ENCODE measurements at places on chromosomes 11 and 22. TPM values are rescaled to one million over a fixed set of nuclear protein-coding genes. Genes with fewer than 3 reads are reported as not detected.
A peak's percentile ranks its signal among the peaks of the same experiment; 100 is the strongest.

GRCh38 chr11:102177974-102178631, 67.9 kb downstream of the YAP1 start:
- peak; percentile 91 for DNase-seq

DNA sequence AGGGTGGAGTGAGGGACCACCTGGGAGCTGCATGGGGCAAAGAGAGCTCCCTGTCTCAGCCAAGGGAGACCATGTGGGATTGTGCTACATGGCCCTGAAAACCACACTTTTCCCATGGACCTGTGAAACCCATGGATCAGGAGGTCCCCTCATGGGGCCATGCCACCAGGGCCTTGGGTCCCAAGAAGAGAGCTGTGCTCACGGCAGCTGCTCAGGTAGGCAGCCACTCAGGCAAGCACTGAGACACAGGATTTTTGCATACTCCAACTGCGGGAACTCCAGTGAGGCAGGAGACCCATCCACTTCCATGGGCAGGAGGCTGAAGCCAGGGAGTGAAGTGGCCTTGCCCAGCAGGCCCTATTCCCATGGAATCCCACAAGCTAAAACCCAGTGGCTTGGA, 190.0 kb downstream of the KCNA4 start:
- DNase-seq = no peak

- DNase-seq = no peak
Observed at GRCh38 chr11:5703741-5704536, 14.3 kb downstream of the TRIM22 start.

DGAT2 gene
- 0.73 TPM for total RNA-seq

GRCh38 chr11:43835104-43835503, 45.5 kb upstream of the ALKBH3 start:
- DNase-seq = no peak

DDIAS gene
- 4.0 TPM for total RNA-seq

DNA sequence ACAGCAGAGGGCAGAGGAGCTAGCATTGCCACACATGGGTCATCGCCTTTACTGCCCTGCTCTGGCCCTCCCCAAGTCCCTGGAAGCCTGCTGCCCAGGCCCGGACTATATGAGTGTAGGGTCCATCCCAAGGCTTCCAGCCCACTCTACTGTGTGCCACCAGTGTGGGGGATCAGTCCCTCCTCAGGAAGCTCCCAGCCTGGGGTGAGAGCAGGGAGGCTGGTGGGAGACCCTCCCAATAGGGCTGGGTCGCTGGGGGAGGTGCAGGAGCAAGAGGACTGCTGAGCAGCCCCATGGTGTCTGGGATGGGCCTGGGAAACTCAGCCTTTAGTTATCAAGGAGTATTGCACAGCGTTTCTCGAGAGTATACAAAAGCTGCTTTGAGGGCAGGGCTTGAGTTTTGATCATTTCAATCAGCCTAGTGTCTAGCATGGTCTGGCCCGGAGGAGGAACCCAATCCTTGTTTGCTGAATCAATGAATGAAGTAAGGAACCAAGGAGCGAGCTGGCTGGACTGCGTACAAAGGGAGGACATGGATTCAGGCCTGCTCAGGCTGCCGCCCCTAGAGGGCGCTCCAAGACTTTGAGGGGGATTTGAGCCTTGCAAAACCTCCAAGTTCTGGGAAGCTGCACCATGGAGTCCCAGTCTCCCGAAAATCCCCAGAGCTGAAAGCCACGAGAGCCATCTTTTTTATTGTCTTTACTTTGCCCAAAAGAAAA, 89.0 kb upstream of the PARVA start:
- peak; percentile 88 for DNase-seq

DNA sequence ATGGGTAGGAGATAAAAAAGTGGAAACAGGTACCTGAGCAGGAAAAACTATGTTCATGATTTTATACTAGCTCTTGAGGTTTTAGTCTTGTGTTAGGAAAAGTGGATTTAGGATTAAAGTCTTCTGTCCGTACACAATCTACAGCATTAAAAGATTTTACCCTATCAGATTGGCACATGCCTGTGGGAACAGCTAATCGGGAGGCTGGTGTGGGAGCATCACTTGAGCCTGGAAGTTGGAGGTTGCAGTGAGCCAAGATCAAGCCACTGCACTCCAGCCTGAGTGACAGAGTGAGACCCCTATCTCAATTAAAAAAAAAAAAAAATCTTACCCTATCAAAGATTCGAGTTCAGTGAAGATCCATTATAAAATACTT, 12.2 kb upstream of the CRKL start:
- DNase-seq = no peak

GRCh38 chr11:73944085-73944484, 6.7 kb upstream of the DNAJB13 start:
- no peak for DNase-seq

- no peak for DNase-seq
Observed at GRCh38 chr11:122764371-122765090, 73.8 kb upstream of the CRTAM start.

PICK1 gene
- total RNA-seq = 20.7 TPM

PPP6R3 gene
- total RNA-seq = 97.8 TPM

CASP5 gene
- not detected for total RNA-seq

A4GALT gene
- 1.9 TPM for total RNA-seq

GRCh38 chr11:75307058-75307457, 44.4 kb downstream of the ARRB1 start:
- DNase-seq = no peak

- DNase-seq = no peak
Observed at GRCh38 chr11:66866511-66866986, 9.7 kb downstream of the LRFN4 start.

DNA sequence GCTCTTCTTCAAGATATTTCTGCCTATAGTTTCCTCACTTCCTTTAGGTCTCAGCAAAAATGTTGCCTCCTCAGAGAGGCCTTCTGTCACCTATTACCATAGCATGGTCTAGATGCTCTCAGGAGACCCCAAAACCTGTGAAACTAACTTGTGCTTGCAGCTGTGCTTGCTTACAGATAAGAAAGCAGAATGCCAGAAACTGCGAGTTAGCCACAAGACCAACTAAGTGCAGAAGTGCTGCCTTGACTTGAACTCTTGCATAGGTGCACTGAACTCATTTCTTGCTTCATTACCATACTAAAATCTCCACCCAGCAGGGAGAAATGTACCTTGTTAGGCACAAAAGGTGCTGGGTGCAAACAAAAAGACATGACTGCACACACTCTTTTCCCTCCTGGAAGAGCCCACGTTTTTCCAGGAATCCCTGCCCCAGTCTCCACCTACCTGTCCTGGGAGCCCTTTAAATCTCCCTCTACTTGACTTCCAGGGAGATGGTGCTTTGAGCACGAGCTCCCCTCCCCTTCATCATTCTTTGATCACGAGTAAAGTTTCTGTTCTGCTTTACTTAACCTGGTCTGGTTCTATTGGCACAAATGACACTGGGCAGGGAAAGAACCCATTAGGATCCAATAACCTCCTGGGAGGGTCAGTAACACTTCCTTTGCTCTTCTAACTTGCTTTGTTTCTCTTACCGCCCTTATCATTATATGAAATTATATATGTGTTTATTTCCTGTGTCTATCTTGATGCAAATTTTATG, 137.7 kb upstream of the DDI1 start:
- no peak for DNase-seq

RBMXL2 gene
- not detected for total RNA-seq

GTF2H1 gene
- total RNA-seq = 41.5 TPM

THY1 gene
- 129 TPM for total RNA-seq

ST13 gene
- total RNA-seq = 248 TPM

DNA sequence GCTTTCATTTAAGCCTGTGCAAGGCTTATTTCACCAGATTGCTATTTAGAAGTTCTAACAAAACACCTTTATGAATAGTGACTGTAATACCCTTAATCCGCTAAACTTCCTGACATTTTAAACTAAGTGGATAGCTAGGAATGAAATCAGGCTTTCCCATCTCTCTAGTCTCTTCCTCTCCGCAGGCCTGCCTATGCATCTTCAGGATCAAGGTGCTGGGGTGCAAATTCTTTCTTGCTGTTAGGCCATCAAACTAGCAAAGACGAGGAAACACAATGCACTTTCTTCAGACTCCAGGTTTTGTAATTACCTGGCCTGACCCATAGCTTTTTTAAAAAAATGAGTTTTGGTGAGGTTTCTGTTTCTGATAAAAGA, 149.4 kb downstream of the DBX1 start:
- no peak for DNase-seq

DNA sequence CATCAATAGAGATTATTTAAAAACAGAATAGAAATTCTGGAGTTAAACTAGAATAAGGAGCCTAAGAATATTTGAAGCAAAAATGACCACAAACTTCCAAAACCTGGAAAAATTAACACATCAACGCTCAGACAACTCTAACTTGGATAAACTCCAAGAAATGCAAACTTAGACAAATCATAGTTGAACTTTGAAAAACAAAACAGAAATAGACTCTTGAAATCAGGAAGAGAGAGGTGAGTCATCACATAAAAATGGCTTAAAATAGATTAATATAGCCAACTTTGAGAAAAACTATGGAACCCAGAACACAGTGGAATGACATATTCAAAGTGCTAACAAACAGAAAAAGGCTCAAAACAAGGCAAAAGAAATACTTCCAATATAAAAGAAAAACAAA, 974.2 kb downstream of the JRKL start:
- DNase-seq = peak; percentile 49

DNA sequence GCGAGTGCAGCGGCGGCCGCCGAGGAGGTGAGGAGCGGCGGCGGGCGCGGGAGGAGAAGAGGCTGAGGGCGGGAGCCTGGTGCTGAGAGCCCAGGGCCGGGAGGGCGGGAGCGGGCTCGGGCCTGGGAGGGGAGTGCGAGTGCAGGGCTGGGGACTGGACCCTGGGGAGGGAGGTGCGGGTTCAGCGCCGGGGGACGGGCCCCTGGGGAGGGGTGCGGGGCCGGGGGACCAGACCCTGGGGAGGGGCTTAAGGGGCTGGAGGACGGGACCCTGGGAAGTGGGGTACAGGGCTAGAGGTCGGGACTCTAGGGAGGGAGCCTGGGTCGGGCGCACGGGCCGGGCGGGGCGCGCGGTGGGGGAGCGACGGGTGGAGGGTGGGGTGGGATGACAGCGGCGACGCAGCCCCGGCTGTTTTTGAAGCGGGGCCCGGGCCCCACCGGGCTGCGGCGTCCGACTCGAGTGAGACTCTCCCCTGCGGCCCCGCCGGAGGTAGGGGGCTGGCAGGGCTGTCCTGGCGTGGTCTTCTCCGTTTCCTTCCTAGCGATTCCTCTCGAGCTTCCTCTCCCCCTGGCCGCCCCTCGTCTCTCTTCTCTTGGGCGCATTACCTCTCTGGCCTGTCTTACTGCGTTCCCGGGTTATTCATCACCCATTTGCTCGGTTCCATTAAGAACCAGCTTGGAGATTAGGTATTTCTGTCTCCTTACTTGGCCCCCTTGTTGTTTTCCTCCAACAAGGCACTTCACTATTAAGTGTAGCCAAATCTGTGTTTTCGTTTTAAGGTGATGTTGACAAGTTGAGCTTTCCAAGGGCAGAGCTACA, 754 bp downstream of the NUP50 start:
- DNase-seq = peak; percentile 17

DNA sequence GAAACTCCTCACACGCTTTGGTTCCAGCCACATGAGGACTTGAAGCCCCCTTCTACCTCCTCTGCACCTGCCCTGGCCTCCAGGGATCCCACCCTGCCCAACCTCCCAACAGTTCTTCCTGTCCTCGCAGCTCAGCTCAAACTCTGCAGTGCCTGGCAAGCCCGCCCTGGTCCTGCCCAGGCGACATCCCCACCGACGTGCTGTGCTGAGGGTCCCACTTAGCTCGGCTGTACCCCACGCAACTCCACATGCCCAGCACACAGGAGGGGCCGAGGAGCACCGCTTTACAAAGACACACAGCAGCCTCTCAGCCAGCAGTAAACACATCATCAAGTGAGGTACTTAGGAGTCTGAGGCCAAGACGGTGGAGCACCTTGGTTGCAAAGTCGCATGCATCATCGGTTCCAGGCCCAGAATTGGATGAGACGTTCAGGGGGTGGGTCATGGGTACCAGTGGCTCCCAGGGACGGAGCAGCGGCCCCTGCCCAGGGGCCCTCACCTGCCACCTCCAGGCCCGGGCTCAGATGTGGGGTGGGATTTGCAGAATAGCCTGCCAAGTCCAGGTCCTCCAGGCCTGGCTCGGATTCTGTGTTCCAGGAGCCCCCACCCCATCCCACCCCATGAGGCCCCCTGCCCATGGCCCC, 72.6 kb downstream of the CELSR1 start:
- no peak for DNase-seq

GRCh38 chr11:66883016-66883965, 26.4 kb downstream of the LRFN4 start:
- peak; percentile 79 for DNase-seq

DNA sequence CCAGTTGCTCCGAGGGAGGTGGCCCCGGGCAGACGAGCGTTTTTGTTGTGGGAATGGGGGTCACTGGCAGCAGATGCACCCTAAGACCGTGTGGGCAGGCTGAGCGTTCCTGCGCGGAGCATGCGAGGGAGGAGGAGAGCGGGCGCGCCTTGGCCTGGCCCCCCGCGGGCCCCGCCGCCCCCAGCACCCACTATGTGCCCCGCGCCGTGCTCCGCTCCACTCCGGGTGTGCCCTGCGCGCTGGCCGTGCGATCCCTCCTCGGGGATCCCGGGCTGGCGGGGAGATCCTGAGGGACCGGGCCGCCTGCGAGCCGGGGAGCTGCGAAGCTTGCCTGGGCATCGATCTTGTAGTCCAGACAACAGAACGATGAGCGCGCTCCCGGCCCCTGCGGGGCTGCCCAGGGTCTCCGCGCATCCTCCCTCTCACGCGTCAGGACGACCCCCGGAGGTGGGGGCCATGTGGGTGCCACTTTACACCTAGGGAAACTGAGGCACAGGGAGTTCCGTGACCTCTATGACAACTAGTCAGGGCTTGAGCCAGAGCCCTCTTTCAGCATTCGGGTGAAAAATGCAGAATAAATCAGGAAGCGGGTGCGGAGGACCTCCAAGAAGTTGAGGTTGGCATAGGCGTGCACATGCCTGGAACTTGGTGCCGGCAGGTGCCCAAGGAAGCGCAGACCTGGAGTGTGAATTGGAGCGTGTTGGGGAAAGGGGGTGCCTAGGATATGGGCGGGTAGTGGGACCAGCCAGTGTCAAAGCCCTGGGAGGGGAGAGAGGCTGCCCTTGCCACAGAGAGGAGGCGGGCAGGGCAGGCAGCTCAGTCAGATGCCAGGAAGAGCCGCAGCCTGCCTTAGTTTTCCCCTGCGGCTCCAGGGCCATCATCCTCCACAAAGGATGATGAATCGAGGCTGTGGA, 1.3 kb upstream of the KMT5B start:
- no peak for DNase-seq

- no peak for DNase-seq
Observed at GRCh38 chr22:44399906-44400762, 87.4 kb upstream of the SHISAL1 start.

CCDC179 gene
- not detected for total RNA-seq

DNA sequence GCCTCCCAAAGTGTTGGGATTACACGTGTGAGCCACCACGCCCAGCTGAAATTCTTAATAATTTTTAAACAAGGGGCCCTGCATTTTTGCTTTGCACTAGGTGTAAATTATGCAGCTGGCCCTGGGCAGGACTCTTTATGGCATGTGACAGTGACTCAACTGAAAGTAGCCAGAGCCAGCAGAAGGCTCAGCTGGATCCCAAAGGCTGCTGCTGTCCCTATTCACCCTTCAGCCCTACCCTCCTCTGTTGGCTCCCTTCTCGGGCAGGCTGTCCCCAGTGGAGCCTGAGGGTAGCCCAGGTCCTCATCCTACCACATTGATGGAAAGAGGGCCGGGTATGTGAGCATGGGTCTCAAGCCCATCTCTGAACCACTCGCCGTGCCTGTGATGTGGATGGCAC, 45.6 kb downstream of the CD82 start:
- DNase-seq = no peak

All from astrocyte (in vitro differentiated cells and primary cell).